ENCODE measurements at places on chromosomes 5 and 9.
A peak's percentile ranks its signal among the peaks of the same experiment; 100 is the strongest.

- no peak for DNase-seq
Observed at GRCh38 chr5:108736855-108737254, 10.8 kb upstream of the FER start.

GRCh38 chr5:173826086-173826427 lies 62.1 kb upstream of the CPEB4 start:
- no peak for DNase-seq

DNA sequence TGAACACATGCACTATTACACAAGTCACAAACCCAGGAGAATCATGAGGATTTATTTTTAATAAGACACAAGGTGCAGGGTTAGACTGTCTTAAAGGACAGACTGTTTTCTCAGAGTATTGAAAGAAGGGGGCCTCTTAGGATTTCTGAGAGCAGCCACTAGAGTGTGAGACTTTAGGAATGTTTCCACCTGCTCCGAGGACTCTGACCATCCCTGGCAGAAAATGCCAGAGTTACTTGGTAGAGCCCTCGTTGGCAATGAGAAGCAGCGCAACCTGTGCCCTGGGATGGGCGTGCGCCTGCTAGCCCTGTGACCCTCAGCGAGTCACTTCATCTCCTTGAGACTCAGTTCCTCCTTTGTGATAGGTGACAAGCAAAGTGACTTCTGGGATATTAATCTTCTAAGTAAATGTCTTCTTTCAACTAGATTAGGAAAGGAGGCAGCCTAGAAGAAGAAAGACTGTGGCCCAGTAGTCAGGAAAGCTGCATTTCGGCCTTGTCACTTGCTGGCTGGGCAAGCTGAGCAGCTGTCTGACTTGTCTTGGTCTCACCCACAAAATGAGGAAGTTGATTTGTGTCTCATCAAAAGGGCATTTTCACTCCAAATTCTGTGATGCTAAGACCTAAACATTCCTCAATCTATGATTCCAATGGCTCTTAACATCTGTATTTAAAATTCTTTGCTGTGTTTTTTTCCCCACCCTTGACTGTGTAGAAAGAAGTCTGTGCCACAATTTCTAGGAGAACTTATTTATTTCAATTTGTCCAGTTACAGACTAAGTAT lies 60.5 kb downstream of the PTCD2 start:
- DNase-seq: no peak

DNA sequence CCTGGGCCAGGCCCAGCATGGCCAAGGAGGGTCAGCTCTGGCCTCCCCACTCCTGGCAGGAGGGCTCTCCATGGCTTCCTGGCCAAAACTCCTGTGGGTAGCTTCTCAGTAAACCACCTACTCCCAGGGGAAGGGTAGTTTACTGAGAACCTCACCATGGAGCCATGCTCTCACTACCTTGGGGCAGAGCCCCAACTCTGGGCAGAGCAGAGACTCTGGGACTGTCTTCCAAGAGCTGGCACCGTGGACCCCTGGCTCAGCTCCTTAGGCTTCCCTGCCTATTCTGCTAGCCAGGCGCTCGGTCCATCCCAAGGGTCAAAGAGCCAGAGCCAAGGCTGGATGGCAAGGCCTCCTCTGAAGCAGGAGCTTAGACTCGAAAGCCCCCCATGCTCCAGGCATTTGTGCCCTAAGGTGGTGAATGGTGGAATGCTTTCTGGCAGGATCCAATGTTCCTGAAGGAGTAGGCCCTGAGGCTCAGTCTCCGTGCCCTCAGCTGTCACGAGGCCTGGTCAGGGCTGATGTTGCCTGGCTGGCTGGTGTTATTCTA lies 19.6 kb downstream of the TCF7 start:
- DNase-seq: no peak

DNA sequence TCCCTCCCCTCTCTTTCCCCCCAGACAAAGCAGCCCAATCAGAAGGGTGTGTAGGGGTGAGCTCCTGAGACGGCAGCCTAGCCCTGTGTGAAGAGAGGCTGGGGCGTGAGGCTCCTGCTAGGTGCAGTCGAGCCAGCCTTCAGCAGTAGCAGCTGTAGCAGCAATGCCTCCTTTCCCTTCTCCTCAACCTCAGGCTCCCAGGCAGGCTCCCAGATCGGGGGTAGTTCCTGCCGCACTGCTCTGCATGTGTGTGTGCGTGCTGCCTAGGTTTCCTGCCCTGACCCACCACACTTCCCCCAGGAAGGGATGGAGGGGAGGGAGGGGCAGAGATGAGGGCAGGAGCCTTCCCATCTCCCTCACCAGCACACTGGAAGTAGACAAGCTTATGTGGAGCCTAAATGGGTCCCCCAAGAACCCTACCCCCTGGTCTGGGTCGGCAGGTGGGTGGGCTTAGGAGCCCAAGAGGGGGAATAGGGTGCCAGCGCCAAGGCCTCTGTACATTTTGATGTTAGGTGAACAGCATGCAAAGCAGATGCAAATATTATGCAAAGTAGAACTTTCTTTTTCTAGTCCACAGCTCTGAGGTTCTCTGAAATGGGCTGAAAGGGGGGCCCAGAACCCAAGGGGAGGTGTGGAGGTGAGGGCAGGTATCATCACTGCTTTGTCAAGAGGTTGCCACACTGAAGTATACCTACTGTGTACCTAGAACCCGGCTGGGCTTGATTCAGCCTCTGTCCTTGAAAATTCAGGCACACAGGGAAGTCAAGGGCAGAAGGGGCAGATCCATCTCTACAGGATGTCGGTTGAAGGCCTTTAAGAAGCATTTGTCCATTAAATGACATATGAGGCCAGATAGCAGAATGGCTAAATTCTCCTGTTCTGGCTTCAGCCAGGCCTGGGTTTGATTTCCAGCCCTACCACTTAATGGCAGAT lies 57.8 kb downstream of the CXXC5 start:
- no peak for DNase-seq

- DNase-seq: no peak
Observed at GRCh38 chr9:121386442-121387175, 16.6 kb upstream of the STOM start.

GRCh38 chr9:108815156-108815555 lies 40.6 kb downstream of the ACTL7B start:
- no peak for DNase-seq

- DNase-seq: no peak
Observed at GRCh38 chr5:1441166-1441865, 3.9 kb downstream of the SLC6A3 start.

- no peak for DNase-seq
Observed at GRCh38 chr5:82425591-82425990, 147.4 kb upstream of the RPS23 start.

DNA sequence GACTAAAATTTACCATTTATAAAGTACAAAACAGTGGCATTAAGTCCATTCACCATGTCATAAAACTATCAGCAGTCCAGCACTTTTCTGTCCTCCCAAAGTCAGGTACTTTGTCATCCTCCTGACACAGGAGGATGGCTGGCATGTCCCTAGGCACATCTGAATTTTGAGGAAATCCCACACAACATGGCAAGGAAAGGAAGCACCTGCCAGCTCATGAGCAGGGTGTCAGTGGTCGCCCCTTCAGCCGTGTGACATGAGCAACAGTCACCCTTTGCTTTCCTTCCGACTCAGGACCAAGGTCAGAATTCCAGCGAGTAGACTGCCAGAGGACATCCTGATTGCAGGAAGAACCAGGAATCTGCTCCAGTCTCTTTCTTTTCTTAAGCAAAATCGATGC lies 77.1 kb downstream of the PPARGC1B start:
- no peak for DNase-seq

DNA sequence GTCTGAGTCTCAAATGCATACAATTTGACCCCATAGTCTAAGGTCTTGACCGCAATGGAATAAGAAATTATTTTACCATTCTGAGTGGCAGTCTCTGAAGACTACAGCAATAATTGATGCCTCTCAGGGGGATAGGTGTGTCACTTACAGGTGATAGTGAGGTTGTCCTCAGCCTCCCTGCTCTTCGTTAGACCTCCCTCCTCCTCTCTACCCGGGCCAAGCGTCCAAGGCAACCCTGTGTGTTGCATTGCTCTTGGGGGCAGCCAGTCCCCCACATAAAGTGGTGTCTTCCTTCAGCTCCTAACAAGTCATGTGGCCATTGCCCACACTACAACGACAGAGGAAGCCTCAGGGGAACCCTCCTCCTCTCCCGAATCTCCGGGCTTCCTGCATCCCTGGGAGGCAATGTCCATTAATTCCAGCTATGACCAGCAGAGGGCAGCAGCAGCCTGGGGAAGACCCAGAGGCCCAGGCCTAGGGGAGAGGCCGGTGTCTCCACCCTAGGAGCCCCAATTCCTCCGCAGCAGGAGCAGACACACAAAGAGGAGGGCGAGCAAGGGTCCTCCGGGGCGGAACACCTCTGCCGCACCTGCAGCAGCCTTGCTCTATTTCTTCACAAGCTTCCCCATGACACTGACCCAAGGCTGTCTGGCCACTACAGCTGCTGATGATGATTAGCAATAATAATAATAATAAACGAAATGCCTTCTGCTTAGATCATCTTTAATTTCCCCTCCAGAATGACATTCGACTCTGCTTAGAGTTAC lies 134.8 kb downstream of the KCNIP1 start:
- peak; percentile 54 for DNase-seq

- no peak for DNase-seq
Observed at GRCh38 chr5:81883371-81883770, 88.5 kb upstream of the ATG10 start.

GRCh38 chr9:32384364-32385151 lies at the start of gene ACO1:
TSS of gene ACO1 (plus strand) at chr9:32384643. CDS start at chr9:32405507, 20,864 bp downstream.
- DNase-seq: peak; percentile 64

GRCh38 chr9:34372467-34373011 lies 4.2 kb downstream of the MYORG start:
- no peak for DNase-seq

DNA sequence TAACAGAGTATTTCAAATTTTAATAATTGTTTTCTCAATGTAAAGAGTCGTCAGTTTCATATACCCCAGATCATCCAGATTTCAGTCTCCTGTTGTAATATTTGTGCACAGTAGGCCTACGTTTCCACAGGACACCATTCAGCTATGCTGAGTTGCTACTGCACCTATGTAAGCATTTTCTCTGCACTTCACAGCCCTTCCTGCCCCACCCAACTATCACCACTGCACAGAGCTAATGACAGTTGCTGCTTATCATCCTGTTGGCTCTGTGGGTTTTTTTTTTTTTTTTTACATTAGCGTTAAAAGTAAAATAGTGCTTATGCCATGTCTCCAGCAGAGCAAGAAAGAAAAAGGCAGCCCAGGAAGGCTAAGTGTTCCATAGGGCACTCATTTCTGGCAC lies 5.9 kb upstream of the PRKACG start:
- DNase-seq: no peak

DNA sequence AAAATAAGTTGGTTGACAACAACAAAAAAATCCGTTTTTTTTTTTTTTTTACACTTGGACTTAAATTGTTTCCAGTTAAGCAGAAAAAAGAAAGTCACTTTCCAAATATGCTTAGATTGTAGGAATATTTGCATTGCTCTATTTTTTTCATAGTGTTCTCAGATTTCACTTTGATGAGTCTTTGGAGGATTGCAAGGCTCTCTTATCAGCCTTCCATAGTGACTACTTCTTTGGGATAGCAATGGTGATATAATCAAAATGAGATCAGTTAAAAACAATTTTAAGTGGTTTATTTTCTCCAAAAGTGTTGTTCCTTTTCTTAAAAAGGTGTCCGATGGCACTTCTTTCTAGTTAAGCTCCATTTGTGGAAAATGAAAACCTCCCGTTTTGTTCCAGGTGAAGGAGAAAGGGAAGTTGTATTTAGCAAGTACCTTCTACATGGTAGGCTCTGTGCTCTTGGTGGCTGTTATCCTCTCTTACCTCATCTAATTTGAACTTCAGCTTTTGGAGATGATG lies 3.9 kb downstream of the RASGRF2 start:
- DNase-seq: no peak

- no peak for DNase-seq
Observed at GRCh38 chr9:14155237-14155636, 158.7 kb downstream of the NFIB start.

DNA sequence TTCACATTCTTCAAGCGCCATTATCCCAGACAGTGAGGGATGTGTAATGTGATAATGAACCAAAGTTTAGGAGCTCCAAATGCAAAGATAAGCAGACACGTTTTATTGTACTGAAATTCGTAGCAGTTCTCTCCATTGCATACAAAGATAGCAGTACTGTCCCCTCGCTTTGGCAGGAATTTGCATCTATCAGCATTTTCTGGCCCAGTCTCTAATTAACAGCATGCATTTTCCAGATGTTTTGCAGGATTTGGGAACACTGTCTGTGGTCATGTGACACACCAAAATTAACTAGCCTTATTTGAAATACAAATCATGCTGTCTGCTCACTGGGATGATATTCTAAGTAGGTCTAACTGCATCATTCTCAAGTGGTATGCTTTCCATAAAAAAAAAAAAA lies 235.9 kb upstream of the TRPM3 start:
- DNase-seq: no peak

DNA sequence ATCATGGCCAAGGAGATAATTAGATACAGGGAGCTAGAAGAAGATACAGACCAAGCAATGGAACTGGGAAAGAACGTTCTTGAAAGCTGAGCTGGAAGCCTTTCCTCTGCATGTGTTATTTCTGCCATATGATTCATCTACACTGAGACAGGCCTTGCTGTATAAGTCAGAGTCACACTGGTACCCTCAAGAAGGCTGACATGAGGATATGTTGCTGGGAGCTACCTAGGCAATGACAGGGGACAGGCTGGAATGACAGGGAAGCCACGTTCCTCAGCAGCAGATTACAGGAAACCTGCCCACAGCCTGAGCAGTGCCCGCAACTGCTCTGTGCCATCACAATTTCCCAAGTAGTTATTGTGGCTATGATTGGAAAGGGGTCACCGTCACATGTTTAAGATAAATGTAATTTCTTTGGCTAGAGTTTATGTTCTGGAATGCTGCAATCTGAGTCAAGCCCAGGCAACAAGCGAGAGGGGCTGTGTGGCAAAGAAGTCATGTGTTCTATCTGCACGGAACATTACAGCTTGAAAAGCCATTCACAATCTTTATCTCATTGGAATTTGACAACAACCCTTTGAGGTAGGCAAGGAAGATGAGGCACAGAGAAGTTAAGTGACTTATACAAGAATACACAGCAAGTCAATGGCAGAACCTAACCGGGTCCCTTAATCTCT lies 108.2 kb downstream of the TTLL11 start:
- DNase-seq: no peak

GRCh38 chr9:33415501-33416038 lies 13.2 kb upstream of the AQP7 start:
- DNase-seq: peak; percentile 77

GRCh38 chr9:18910435-18910834 lies 122.6 kb downstream of the SAXO1 start:
- no peak for DNase-seq

DNA sequence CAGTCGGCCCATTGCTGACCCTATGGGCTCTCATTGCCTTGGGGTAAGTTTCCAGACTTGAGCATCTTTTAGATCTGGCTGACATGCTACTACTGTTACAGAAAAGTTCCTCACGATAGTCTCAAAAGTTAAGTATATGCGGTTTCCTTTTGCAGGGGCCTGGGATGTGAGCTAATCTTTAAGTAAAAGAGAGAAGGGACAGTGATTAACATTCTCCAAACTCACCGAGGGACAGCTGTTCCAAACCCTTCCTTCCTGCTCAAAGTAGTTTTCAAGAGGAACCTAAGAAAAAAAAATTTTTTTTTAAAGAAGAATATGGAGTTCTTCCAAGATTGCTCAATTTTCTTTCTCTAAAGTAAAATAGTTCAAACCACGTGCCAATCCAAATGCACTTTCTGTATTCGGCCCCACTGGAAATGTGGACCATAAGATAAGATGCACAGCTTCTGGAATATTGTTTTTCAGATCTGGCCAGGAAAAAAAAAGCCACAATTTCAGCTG lies 168.0 kb upstream of the SPRY4 start:
- no peak for DNase-seq
